ENCODE measurements at places on chromosomes 6 and 20.

GRCh38 chr6:16396497-16397319 lies 158.3 kb downstream of the GMPR start:
- no peak for DNase-seq

GRCh38 chr20:60136645-60137401 lies 178.6 kb downstream of the CDH26 start:
- no peak for DNase-seq

DNA sequence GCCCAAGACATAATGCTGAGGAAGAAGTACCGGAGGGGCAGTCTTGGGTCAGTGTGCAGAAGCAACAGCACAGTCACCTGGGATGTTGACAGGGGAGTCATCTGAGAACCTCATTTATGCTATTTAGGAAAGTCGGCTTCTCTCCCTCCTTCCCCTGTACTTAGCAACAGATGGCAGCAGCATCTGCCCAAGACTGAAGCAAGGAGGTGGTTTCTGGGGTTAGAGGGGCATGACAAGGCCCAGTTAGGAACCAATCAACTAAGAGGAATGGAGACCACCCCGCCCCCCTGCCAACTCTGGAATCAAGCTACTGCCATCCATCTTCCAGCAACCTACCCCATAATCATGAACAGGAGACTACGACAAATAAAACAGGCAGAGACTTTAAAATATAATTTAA lies 21.7 kb downstream of the RIPK1 start:
- no peak for DNase-seq

GRCh38 chr20:44990957-44991356 lies 24.6 kb downstream of the STK4 start:
- no peak for DNase-seq

- no peak for DNase-seq
Observed at GRCh38 chr20:42886801-42887200, 302.9 kb downstream of the PTPRT start.

DNA sequence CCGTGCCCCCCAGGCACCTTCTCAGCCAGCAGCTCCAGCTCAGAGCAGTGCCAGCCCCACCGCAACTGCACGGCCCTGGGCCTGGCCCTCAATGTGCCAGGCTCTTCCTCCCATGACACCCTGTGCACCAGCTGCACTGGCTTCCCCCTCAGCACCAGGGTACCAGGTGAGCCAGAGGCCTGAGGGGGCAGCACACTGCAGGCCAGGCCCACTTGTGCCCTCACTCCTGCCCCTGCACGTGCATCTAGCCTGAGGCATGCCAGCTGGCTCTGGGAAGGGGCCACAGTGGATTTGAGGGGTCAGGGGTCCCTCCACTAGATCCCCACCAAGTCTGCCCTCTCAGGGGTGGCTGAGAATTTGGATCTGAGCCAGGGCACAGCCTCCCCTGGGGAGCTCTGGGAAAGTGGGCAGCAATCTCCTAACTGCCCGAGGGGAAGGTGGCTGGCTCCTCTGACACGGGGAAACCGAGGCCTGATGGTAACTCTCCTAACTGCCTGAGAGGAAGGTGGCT lies 960 bp downstream of the TNFRSF6B start:
- DNase-seq = no peak

GRCh38 chr6:34043359-34043758 lies 102.5 kb downstream of the GRM4 start:
- no peak for DNase-seq

DNA sequence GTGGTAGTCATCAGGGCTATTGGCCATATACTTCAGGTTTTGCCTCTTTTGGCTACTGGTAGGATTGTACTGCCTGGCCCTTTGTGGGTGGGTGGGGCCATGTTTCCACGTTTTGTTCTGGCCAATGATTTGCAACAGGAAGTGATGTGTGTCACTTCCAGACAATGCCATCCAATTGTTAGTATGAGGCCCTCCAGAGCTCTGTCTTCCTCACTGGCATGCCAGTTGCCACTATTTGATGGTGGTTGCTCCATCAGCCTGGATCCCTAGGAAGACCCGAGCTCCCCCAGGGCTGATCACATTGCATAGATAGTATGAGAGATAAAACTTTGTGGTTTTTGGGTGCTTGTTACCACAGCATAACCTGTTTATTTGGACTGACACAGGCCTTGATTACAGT lies 7.7 kb upstream of the LRRN4 start:
- no peak for DNase-seq
